ENCODE measurements at places on chromosomes 13 and 19.

DNA sequence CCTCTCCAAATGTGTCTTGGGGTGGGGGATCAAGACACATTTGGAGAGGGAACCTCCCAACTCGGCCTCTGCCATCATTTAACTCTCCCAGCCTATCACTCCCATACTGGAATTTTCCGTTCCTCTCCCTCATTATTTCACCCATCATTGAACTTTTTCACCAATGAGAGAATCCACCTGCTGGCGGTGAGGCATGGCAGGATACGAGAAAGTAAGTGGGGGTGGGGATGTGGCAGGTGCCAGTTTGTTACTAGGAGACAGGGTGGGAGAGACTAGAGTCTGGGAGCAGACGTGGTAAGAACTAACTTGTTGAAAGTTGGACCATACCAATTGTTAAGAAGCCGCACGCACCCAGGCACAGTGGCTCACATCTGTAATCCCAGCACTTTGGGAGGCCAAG is 6.9 kb downstream of the GIPR start:
- no peak for DNase-seq

GRCh38 chr19:47351548-47351947 is 2.4 kb downstream of the DHX34 start:
- no peak for DNase-seq

- DNase-seq: no peak
Observed at GRCh38 chr13:46392967-46393366, 5.9 kb upstream of the RUBCNL start.

GRCh38 chr13:95956589-95957148 is 96.5 kb downstream of the UGGT2 start:
- DNase-seq: no peak

DNA sequence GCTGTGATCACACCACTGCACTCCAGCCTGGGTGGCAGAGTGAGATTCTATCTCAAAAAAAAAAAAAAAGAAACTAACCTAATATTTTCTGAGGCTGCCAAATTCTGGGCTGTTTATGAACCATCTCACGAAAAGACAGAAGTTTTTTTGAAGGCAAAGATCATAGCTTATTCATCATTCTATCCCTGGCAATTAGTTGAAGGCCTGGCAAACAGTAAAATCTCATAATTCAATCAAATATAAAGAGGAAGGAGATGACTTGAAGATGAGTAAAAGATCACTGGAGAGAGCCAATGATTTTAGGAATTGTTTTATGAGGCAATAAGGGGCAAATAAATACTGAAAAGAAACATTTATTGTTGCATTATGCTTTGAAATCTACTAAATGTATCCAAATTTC is 216.5 kb downstream of the DCLK1 start:
- DNase-seq: no peak

Measured in activated naive CD4-positive, alpha-beta T cell treated with Interleukin-2 at 50 U/mL for 16 hours (primary cell).